ENCODE measurements at places on chromosomes 7 and 10.
A peak's percentile ranks its signal among the peaks of the same experiment; 100 is the strongest.

- DNase-seq: no peak
- no peaks in the 10 kb centered on the region for H3K36me3 ChIP-seq
- no peak overlapping the region for H3K27ac ChIP-seq
- peak overlapping the region; percentile 90 for H3K4me3 ChIP-seq
- no peaks in the 10 kb centered on the region for H3K4me1 ChIP-seq
- H3K27me3 ChIP-seq: peaks cover 9% of the 10 kb centered on the region
Observed at GRCh38 chr7:140176122-140176701, 571 bp downstream of the KDM7A start.

DNA sequence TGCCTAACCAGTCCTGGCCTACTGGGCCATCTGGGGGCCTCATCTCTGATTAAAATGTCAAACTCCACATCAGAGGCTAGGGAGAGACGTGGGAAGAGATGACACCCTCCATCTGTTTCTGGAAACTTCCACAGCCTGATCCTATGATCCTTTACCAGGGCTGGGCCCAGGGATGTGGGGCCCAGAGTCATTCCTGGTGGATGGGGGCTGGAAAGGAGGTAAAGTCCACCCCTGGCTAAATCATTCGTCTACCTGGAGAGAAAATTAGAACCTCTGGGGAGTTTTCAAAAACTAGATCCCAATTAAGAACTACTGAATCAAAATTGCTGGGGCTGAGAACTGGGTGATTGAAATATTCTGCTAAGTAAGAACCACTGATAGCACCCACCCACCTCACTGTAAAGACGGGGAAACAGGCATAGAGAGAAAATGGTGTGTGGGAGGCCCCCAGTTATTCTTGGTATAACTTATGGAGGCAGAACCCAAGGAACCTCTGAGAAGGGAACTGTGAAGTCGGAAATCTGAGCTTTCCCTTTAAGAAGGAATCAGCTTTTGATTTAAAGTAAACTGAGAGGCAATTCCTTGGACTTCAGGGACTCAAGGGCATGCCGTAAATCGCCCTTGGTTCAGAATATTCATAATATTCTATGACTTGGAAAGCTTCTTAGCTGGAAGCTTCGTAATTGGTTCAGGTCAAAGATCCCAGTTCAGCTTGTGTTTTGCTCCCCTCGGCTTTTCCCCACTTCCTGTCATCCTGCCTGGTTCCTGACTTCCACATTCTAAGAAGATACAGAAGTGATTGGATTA lies 53.1 kb downstream of the PRKAG2 start:
- no peak overlapping the region for H3K4me3 ChIP-seq
- no peaks in the 10 kb centered on the region for H3K36me3 ChIP-seq
- no peak overlapping the region for H3K27ac ChIP-seq

DNA sequence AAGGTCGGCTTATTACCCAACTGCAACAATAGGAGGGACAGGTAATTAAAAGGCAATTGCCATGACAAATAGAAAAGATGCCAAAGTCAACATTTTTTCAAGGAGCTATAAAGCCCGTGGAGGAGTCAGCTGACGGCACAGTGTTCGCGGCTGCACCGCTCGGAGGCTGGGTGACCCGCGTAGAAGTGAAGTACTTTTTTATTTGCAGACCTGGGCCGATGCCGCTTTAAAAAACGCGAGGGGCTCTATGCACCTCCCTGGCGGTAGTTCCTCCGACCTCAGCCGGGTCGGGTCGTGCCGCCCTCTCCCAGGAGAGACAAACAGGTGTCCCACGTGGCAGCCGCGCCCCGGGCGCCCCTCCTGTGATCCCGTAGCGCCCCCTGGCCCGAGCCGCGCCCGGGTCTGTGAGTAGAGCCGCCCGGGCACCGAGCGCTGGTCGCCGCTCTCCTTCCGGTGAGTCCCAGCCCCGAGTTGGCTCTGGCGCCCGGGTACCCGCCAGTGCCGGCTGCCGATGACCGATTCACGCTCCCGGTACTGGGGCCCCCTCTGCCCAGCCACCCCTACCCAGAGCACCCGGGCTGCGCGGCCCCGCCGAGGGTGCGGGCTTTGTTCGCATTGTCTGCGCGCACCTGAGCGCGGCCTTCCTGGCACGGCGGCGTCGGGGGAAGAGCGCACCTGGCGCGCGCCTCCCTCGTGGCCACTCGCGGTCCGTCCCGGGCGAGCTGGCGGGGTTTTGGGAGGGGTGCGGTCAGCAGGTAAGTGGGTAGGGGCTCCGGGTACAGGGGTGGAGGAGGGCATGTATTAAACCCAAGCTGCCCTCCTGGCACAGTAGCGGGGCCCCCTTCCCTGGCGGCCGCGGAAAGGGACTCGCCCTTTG lies at the start of gene VWA2:
TSS of gene VWA2 (plus strand) at position 138 of the 877 bp plus-strand sequence. CDS start 9,460 bp downstream, outside the sequence.
- no peak within 1 kb of the TSS for H3K27ac ChIP-seq
- H3K4me1 ChIP-seq: no peaks in the 10 kb centered on the region
- no peaks in the 10 kb centered on the region for H3K36me3 ChIP-seq
- peak within 1 kb of the TSS; percentile 79 for H3K4me3 ChIP-seq
- H3K27me3 ChIP-seq: no peaks in the 10 kb centered on the region
- peak; percentile 71 for DNase-seq

GRCh38 chr10:14815681-14816080 lies 22.2 kb downstream of the CDNF start:
- H3K27me3 ChIP-seq: no peaks in the 10 kb centered on the region
- H3K4me1 ChIP-seq: no peaks in the 10 kb centered on the region
- H3K4me3 ChIP-seq: no peak overlapping the region

DNA sequence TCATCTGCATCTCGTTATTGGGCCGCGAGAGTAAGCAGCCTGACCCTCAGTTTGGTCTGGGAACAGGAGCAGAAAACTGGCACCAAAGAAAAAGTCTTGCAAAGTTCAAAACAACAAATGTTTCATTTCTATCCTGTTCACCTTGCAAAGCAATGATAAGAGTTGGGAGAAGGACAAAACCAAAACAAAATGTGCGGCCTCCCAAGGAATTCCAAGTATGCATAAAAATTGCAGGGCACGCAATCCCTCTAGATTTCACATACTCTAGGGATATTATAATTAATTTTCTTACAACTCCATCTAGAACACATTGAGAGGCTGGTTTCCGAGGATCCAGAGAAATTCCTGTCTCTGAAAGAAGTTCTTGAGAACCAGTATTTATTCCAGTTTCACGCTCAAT lies 20.1 kb downstream of the CHUK start:
- no peak for DNase-seq
- peaks cover 61% of the 10 kb centered on the region for H3K36me3 ChIP-seq
- no peak overlapping the region for H3K4me3 ChIP-seq
- H3K4me1 ChIP-seq: no peaks in the 10 kb centered on the region
- no peak overlapping the region for H3K27ac ChIP-seq

- no peaks in the 10 kb centered on the region for H3K36me3 ChIP-seq
- H3K27me3 ChIP-seq: no peaks in the 10 kb centered on the region
- no peak overlapping the region for H3K27ac ChIP-seq
- no peaks in the 10 kb centered on the region for H3K4me1 ChIP-seq
Observed at GRCh38 chr7:124275411-124275810, 242.5 kb upstream of the TMEM229A start.

DNA sequence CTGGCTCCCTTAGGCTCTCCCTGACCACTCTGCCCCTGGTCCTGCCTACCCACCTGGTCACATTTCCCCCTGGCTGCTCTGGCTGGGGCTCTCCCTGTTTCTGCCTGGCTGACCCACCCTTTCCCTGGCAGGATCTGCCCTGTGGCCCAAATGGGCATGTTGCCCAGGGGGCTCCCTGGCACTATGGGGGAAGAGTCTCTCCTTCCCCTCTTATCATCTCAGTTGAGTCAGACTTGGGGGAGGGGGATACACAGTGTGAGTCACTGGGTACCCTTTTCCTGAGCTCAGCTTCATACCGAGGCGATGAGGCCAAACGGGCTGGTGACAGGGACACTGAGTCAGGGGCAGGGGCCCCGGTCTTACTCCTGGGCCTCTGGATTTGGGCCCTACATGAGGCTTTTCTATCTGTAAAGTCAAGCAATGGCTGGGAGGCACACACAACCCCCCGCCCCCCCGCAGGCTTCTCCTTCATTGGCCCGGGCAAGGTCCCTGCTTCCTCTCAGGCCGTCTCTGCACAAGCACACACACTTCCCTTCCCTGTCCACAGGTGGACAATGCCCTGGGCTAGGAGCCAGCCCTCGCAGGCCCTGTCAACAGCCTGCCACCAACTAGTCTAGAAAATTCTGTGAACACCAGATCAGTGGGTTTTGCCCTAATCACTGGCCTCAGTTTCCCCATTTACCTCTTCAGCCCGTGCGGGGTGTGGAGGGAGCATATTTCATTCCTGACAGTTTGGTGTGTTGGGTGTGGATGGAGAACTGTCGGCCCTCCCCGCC lies 627 bp upstream of the FLNC start:
- H3K36me3 ChIP-seq: no peaks in the 10 kb centered on the region
- H3K4me3 ChIP-seq: peak overlapping the region; percentile 55
- H3K27me3 ChIP-seq: peaks cover 11% of the 10 kb centered on the region
- H3K27ac ChIP-seq: no peak overlapping the region
- DNase-seq: no peak
- peaks cover 5% of the 10 kb centered on the region for H3K4me1 ChIP-seq
